Upper lobe of right lung (tissue), 1 donor: ENCODE measurements at places on chromosomes 6 and 20. TPM values are rescaled to one million over a fixed set of nuclear protein-coding genes. Genes with fewer than 3 reads are reported as not detected.
A peak's percentile ranks its signal among the peaks of the same experiment; 100 is the strongest.

- no peak overlapping the region for H3K27ac ChIP-seq
- H3K4me1 ChIP-seq, result no peaks in the 10 kb centered on the region
- H3K4me3 ChIP-seq, result no peak overlapping the region
Observed at GRCh38 chr20:22597303-22597702, 12.9 kb upstream of the FOXA2 start.

DNA sequence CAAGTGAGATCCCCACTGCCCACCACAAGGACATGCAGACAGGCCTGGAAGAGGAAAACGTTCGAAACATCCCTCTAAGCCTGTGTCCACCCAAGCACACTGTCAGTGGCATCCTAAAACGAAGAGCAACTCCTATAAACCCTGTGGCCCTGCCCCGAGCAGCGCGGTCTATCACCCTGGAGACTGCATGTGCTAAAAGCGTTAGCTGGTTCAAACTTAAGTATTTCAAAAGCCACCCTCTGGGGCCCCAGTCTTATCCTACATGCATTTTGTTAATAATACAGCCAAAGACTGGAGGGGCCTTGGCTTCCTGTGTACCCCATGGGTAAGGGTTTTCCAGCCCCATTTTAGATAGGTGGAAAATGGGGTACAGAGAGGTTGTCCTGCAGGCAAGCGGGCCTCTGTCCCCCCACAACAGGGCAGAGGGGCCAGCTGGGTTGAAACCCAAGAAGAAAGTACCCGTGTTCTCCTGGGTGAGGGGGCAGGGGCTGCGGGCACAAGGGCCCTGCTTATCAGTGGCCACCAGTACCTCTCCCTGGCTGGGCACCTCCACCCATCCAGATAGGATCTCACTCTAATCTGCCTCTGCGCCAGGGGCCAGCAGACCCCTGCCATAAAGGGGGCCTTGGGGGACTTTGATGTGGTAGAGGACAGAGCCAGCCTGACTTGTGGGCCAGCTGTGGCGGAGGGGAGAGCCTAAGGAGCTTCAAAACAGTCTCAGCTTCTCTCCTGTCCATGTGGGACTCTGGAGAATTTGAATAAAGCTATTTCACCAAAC, 28.3 kb downstream of the PREX1 start:
- H3K4me3 ChIP-seq, result no peak overlapping the region
- DNase-seq, result peak; percentile 46
- H3K27me3 ChIP-seq, result no peaks in the 10 kb centered on the region
- peaks cover 24% of the 10 kb centered on the region for H3K4me1 ChIP-seq

EYS gene
- not detected for total RNA-seq

DNA sequence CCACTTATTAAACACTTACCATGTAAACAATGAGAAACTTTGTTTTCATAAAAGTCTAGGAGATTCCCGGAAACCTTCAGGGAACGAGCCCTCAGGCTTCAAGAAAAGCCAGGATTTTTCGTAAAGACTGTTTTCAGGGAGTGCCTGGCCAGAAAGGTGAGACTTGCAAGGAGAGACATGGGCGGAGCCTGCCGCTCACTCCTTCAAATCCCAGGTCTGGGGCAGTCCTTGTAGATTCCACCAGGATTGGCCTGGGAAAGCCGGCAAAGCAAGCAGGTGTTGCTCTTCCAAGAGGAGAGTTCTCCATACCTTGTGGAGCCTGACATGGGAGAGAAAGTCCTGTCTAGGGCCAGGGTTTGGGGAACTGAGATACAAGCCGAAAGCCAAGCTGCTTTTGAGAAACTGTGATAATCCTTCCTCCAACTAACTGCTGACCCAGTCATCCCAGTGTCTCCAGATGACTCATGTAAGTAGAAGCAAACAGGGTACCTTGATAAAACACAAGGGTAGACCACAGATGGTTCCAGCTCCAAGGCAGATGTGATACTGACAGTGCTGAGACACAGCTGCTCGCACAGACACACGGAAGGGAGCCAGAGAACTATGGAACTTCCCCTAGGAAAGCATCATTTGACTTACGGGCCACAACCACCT, 69.4 kb upstream of the NAA20 start:
- H3K4me1 ChIP-seq, result peaks cover 32% of the 10 kb centered on the region
- no peaks in the 10 kb centered on the region for H3K27me3 ChIP-seq
- H3K4me3 ChIP-seq, result no peak overlapping the region
- no peak overlapping the region for H3K27ac ChIP-seq
- DNase-seq, result no peak

SOX18 gene
- 135 TPM for total RNA-seq

CST4 gene
- total RNA-seq, result not detected

DNA sequence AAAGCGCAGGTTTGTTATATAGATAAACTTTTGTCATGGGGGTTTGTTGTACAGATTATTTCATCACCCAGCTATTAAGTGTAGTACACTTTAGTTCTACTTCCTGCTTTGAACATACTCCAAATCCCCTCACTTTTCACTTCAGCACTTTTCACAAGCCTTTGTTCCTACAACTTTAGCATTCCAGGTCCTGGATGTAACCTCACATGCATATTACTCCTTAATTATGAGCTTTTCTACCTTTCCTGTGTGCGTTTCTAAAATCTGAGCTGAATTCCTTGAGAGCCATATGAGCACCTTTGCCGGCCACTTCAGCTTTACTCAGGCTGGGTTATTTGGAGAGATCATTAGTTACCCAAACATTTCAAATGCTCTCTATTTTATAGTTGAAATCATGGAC, 179.2 kb upstream of the TNFAIP3 start:
- no peak for DNase-seq
- H3K4me3 ChIP-seq, result no peak overlapping the region
- H3K27me3 ChIP-seq, result no peaks in the 10 kb centered on the region

FGD2 gene
- total RNA-seq, result 56.9 TPM

DNA sequence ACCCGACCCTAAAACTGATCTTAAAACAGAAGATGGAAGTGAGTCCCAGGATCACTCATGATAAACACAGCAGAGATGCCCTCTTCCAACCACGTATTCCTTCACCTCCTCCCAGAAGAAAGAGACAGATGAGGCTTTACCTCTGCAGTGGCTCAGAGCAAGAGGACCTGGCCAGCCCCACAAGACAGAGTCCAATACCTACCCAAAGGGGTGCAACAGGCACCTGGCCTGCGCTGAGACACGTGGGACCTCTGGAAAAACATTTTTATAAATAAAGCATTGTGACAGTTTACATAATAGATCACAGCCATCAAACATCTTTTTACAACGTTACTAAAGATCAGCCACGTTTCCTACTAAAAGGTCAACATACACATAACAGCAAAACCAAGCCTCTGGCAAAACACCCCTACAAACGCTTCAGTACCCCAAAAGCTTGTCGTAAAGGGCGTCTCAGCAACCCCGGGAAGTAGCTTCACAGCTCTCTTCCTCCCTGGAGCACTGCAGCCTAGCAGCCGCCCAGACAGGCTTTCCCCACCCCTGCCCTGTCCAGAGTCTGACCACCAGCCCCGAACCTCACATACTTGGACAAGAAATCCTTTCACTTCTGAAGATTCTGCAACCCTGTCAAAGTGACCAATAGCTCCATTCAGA, 2.9 kb downstream of the TAF4 start:
- no peaks in the 10 kb centered on the region for H3K27me3 ChIP-seq
- H3K27ac ChIP-seq, result no peak overlapping the region
- no peaks in the 10 kb centered on the region for H3K36me3 ChIP-seq
- peaks cover 30% of the 10 kb centered on the region for H3K4me1 ChIP-seq
- DNase-seq, result no peak

DNA sequence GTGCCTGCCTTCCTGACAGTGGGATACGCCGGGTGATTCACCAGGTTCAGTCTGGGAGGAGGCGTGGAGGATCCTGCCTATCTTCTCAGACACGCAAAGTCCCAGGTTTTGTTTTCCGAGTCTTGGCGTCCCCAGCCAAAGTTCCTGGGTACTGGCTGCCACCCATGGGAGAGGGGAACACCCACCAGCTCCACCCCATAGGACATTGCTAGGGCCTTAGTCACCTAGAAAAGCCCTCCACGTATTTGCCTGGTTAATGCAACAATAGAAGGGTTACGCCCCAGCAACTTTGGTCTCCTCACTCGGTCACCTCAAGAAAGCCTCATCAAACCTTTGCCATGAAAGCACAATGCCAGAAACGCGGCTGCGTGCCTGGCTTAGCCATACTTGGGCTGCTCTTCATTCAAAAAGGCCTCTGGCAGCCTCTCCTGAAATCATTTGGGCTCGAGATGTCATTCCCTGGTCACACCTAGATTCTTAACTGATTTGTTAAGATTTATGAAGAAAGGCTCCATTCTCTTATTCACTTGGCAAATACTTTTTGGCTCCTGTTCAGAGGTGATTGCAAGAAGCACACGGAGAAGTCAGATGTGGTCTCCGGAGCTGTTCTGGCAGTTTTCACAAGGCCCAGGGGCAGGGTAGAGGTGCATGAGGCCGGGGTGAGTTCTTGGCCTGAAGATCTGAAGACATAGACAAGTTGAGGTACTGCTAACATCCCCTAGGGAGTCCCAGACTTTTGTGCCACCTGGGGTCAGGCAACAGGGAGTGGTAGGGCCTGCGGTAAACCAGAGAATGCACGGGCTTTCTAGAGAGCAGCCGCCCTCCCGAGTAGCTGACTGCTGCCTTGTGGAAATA, 35.5 kb upstream of the ZNF133 start:
- H3K36me3 ChIP-seq, result no peaks in the 10 kb centered on the region
- DNase-seq, result no peak
- no peaks in the 10 kb centered on the region for H3K4me1 ChIP-seq
- peak overlapping the region; percentile 52 for H3K27ac ChIP-seq
- no peak overlapping the region for H3K4me3 ChIP-seq

- H3K4me1 ChIP-seq, result no peaks in the 10 kb centered on the region
- DNase-seq, result no peak
- H3K4me3 ChIP-seq, result no peak overlapping the region
- no peaks in the 10 kb centered on the region for H3K27me3 ChIP-seq
- H3K36me3 ChIP-seq, result no peaks in the 10 kb centered on the region
Observed at GRCh38 chr6:73739096-73739495, 43.1 kb downstream of the CD109 start.

GHRH gene
- not detected for total RNA-seq

- no peaks in the 10 kb centered on the region for H3K4me1 ChIP-seq
- H3K4me3 ChIP-seq, result no peak overlapping the region
- H3K27me3 ChIP-seq, result no peaks in the 10 kb centered on the region
- no peak overlapping the region for H3K27ac ChIP-seq
- H3K36me3 ChIP-seq, result no peaks in the 10 kb centered on the region
- DNase-seq, result no peak
Observed at GRCh38 chr6:17167327-17167979, 65.6 kb downstream of the STMND1 start.

ULBP3 gene
- 3.8 TPM for total RNA-seq

ZSCAN23 gene
- 2.2 TPM for total RNA-seq

PPDPF gene
- 355 TPM for total RNA-seq

DNA sequence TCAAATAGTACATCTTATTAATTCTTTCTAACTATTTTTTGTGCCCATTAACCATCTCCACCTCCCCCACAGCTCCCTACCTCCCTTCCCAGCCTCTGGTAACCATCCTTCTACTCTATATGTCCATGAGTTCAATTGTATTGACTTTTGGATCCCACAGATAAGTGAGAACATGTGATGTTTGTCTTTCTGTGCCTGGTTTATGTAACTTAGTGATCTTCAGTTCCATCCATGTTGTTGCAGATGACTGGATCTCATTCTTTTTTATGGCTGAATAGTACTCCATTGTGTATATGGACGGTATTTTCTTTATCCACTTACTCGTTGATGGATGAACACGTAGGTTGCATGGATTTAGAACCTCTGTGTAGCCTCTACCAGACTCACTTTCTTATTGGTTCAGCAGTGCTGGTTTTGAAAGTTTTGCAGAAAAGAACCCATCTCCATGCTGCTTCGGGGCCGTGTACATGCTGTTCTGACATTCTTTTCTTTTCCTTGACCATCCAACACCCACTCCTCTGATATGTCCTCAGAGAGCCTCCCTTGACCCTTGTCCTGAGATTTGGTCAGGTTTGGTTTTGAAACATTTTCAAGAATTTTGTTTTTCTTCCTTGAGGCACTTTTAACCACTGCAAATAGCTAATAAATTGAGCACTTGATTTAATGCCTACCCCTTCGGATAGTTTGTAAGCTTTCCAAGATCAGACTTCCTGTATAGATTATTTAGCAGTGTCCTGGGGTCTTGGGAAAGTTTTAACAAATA, 231.2 kb upstream of the ZFP64 start:
- no peak overlapping the region for H3K4me3 ChIP-seq
- DNase-seq, result no peak
- H3K4me1 ChIP-seq, result no peaks in the 10 kb centered on the region
- H3K27ac ChIP-seq, result no peak overlapping the region
- no peaks in the 10 kb centered on the region for H3K27me3 ChIP-seq
- no peaks in the 10 kb centered on the region for H3K36me3 ChIP-seq

GRCh38 chr6:13920552-13920951, 4.2 kb upstream of the RNF182 start:
- no peak overlapping the region for H3K4me3 ChIP-seq
- H3K27me3 ChIP-seq, result peaks cover 19% of the 10 kb centered on the region
- H3K27ac ChIP-seq, result no peak overlapping the region
- no peaks in the 10 kb centered on the region for H3K36me3 ChIP-seq

KCNK15 gene
- 1.1 TPM for total RNA-seq
